Effector CD4-positive, alpha-beta T cell (primary cell): ENCODE measurements at places on chromosomes 12 and 14.

DNA sequence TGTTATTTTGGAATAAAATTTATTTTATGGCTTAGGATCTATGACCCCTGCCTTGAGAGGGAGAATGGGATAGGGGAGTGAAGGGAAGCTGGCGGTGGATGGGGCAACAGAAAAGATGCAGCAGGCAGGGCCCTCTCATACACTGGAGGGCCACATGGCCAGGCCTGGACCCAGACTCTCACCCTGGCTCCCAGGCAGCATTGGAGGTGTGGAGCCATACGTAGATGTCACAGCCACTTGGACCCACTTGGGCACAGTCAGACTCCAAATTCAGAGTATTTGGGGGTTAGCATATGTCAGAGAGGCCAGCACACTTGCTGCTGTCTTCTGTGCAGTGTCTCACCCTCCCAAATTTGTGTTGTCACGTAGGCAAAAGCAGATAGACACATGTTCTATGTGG, 6.5 kb downstream of the NAB2 start:
- DNase-seq = no peak

- no peak for DNase-seq
Observed at GRCh38 chr12:123238961-123239360, 5.7 kb downstream of the MTRFR start.

DNA sequence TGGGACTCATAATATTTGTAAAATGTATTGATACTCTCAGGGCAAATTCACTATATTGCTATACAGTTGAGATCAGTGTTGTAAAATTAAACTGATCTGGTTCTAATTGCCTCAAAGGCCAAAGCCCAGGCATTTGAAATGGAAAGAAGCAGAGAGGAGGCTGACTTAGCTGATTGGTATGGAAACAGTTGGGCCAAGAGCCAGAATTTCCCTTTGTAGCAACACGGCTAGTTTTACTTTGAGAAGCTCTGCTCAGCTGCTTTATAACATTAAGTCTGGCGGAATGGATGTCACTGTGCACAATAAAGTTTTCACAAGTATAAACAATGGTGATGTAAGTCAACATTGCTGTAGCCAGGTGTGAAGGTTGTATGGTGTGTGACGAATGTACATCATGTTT, 186.4 kb downstream of the MSRB3 start:
- no peak for DNase-seq

- DNase-seq = no peak
Observed at GRCh38 chr14:78644824-78645559, 474.8 kb downstream of the NRXN3 start.

GRCh38 chr14:34003691-34004090, 52.8 kb upstream of the EGLN3 start:
- no peak for DNase-seq

GRCh38 chr12:76633415-76633814, 73.8 kb upstream of the OSBPL8 start:
- no peak for DNase-seq

DNA sequence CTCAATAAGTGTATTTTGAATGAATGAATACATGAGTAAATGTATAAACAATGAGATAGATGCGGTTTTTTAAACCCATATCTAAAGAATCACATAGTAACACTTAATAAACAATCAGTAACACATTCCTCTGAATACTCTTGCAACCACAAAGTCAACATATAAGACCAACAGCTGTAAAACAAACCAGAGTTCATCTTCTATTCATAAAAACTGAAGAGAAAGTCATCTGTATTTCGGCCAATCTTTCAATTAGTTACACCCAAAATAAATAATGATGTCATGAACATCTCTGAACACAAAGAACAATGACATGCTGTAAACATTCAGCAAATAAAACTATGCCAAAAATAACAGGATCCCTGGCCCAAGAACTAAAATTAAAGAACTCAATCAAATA, 47.2 kb downstream of the ARMH4 start:
- no peak for DNase-seq

- DNase-seq = no peak
Observed at GRCh38 chr12:93237235-93237915, 140.3 kb upstream of the NUDT4 start.

DNA sequence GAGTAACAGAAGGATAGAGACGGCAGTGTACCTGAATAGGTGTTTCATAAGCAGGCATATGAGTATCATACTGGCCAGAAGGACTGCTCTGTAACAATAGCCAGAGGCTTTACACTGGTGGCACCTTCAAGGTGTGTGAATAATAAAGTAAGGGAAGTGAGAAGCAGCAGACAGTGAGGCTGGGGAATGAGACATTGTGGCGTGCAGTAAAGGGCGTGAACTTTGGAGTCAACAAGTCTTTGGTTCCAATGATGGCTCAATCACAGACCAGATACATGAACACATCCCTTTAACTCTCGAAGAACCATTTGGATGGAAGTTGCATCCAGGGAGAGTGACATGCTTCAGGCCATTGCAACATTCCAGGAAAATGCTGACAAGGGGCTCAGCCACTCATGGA, 32.0 kb upstream of the CCND2 start:
- no peak for DNase-seq

- no peak for DNase-seq
Observed at GRCh38 chr12:101967506-101967905, 90.1 kb downstream of the DRAM1 start.

GRCh38 chr12:54749191-54749818, 101.1 kb upstream of the DCD start:
- DNase-seq = peak; percentile 41

DNA sequence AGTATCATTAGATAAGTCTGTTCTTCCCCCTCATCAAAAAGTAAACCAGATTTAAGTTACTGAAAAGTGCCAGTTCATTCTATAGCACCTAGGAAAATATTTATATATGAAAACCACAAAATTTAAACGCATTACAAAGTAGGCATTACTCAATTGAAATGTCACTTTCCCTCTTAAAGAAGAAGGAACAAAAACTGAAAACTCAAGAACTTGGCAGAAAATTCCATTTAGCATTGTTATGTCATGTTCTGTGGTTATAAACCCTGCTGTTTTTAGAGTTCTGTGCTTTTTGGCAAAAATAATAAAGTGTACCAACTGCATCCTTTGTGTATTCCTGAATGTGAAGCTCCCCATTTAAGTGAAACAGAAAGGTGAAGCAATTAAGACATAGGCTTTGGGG, 3.6 kb downstream of the FGD4 start:
- DNase-seq = no peak

GRCh38 chr14:30915596-30915995, 41.2 kb downstream of the COCH start:
- DNase-seq = no peak

DNA sequence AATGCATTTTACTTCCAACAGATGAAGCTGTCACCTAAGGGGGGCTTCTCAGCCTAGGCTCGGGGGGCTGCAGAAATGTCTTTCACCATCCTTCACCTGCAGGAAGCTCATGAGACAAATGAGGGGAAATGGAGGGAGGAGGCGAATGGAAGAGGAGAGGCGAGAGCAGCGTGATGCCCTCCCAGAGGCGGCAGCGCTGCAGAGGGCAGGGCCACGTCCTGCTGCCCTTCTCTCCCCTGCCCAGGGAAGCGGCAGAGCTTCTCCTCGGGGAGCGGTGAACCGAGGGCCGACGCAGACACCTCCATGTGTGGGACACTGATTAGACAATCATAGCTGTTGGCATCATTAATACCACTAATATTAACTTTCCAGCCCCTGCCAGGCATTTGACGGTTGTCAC, 78.3 kb downstream of the SERPINA3 start:
- no peak for DNase-seq

GRCh38 chr12:96698965-96699364, 208.1 kb upstream of the NEDD1 start:
- DNase-seq = no peak

- no peak for DNase-seq
Observed at GRCh38 chr14:94532447-94532846, 23.2 kb upstream of the SERPINA12 start.

GRCh38 chr14:24382064-24382371, 14.0 kb downstream of the NFATC4 start:
- no peak for DNase-seq

DNA sequence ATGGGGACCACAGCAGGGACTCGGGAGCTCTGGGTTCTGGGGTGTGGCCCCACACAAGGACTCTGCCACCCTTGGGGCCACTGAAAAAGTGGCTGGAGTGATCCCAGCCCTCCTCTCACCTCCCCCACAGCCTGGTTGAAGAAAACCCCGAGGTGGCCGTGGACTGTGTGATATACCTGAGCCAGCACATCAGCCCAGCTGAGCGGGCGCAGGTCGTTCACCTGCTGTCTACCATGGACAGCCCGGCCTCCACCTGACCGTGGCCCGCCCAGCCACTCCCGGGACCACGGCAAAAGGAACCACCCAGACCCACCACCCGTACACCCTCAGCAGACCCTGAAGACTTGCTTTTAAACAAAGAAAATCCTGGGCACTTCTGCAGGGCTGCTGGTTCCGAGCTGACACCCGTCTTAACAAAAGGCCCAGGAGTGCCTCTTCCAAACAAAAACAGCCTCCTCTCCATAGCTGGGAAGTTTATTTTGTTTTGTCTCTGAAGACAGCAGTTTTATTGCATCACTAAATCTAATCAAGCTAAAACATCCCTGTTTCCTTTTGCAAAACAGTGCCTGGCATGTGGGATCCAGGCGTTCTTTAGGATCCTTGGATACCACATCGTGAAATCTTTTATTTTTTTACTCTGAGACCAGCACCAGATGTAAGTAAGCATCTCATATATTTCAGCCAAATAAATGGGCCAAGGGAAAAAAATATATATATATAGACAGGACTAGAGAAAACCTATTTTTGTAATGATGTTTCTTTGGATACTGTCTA, 42.8 kb downstream of the FOXN4 start:
- DNase-seq = no peak

DNA sequence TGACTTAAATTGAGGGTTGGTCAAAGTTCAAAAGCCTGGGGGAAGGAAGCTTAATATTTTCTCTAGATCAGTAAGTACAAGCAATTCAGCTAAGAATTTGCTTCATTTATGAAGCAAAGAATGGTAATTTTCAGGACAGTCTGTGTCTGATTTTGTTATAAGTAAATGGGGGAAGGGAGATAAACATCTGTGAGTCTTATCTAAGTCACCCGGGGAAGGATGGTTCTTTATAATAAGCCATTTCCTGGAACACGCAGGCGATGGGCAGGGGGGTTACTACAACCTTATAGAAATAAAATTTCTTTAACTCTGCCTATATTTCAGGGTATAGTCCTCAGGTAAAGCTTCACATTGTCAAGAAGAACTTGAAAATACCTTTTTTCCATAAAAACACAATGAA, 42.9 kb downstream of the HELB start:
- DNase-seq = no peak

DNA sequence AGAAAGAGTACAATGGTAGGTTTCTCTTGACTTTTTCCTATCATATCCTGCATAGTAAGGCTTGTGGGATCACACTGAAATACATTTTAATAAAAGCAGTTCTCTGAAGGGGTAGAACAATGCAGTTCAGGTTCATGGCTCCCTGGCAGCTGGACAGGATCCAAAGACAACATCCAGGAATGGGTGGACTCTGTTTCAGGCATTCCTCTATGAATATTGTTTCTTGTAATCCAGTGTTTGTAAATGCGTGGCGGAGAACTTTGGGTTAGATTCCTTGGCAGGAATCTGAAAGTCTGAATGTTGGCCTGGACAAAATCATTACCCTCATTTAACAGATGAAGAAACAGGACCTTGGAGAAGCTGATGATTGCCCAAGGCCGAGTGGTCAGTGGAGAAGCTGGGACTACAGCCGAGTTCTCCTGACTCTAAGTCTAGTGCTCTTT, 43.5 kb downstream of the SYNE2 start:
- no peak for DNase-seq
